NCI-H187 treated with DMSO at 0.1 percent for 48 hours (cell line): ENCODE measurements at places on chromosomes 7 and 10.

GRCh38 chr7:139589474-139589873 is 66.0 kb downstream of the CLEC2L start:
- DNase-seq = no peak

GRCh38 chr10:22437620-22438588 is 92.6 kb downstream of the SPAG6 start:
- no peak for DNase-seq

GRCh38 chr10:1128115-1128514 is 71.9 kb downstream of the WDR37 start:
- DNase-seq = no peak

- no peak for DNase-seq
These were observed 85.1 kb downstream of the C10orf90 start for GRCh38 chr10:126585249-126586017.

DNA sequence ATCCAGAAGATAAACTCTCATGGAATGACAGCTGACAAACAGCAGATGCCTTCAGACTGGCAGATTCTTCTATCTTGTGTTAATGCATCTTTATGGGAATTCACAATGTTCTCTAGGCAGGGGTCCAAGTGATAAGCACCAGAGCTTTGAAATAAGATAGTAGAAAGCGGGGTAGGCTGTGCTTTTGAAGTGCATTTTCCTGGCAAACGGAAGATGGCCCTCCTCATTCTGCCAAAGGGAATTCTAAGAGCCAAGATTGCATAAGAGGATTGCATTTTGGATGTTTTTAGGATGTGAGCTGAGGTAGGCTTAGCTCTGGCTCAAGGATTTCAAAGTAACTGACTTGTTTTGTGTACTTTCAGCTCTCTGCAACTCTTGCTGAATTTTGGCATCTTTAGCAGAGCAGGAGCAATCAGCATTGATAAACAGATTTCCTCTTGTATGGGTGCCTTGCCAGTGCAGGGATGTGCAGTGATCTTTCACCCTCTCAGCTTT is 298.5 kb upstream of the KLF6 start:
- DNase-seq = no peak

- DNase-seq = no peak
These were observed 48.5 kb upstream of the SLC29A3 start for GRCh38 chr10:71270301-71271220.

DNA sequence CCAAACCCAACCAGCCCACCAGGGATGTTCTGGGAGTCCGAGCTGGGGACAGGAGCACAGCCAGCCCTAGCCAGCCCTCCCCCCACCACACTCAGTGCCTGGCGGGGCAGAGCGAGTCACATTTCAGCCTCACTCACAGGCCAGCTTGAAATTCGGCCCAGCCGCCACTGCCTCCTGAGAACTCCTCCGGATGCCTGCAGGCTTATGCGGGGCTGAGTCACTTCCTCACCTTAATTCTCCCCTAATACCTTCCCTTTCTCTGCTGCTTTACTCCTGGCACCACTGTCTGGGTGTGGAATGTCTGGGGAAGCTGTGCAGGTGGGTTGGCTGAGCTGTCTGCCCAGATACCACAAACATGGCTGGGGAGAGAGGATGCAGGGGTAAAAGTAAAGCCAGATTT is 22.6 kb upstream of the DLG5 start:
- DNase-seq = no peak

DNA sequence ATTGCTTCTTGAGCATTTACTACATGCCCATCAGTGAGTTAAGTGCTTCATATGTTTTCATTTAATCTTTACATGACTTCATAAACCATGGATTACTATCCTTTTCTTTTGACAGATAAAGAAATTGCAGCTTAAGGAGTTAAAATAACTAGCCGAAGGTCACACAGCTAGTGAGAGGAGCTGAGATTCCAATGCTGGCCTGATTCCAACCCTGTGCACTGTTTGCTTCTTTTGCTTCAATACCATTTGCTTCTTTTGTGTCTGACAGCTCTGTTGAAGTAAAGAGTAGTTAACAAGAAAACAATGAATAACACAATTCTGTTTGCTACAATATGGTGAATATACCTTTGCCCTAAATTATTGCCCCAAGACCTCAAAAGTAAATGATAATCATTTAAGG is 132.4 kb downstream of the GRM3 start:
- no peak for DNase-seq

GRCh38 chr7:156184164-156184563 is 371.9 kb upstream of the SHH start:
- no peak for DNase-seq
